Activated T-cell treated with anti-CD3 and anti-CD28 coated beads, Interleukin-2, amount 50 U/mL, for 48 hours (primary cell): ENCODE measurements at places on chromosomes 13 and 19.

GRCh38 chr13:20702915-20703779 is at the start of gene IL17D:
Gene IL17D, plus strand, starts transcription at chr13:20703699. Its CDS starts 303 bp downstream, at chr13:20704002.
- peak; percentile 60 for DNase-seq

- no peak for DNase-seq
Observed at GRCh38 chr19:47464675-47465419, 6.8 kb downstream of the SLC8A2 start.

- DNase-seq, result no peak
Observed at GRCh38 chr13:24192811-24193162, 32.3 kb downstream of the SPATA13 start.

- no peak for DNase-seq
Observed at GRCh38 chr13:50629497-50629896, 214.0 kb downstream of the DLEU7 start.

DNA sequence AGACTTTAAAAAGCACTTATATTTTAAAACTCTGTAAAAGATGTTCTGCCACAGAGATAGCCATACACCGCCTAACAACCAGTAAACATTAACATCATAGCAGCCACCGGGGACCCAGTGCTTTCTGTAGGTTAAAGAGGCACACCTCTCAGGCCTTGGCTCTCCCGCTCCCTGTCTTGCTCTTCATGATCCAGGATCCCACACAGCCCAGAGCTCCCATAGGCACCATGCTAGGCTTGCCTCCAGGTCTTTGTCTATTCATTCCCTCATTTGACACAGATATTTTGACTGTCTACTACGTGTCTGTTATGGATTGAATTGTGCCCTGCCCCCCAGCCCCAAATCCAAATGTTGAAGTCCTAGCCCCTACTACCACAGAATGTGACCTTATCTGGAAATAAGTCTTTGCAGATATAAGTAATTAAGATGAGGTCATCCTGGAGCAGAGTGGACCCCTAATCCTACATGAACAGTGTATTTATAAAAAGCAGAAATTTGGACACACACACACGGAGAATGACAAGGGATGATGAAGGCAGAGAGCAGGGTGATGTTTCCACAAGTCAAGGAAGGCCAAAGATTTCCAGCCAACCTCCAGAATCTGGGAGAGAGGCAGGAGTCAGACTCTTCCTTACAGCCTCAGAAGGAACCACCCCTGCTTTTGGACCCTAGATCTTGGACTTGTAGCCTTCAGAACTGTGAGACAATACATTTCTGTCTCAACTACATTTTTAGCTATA is 272.6 kb downstream of the DNAJC15 start:
- DNase-seq, result no peak

DNA sequence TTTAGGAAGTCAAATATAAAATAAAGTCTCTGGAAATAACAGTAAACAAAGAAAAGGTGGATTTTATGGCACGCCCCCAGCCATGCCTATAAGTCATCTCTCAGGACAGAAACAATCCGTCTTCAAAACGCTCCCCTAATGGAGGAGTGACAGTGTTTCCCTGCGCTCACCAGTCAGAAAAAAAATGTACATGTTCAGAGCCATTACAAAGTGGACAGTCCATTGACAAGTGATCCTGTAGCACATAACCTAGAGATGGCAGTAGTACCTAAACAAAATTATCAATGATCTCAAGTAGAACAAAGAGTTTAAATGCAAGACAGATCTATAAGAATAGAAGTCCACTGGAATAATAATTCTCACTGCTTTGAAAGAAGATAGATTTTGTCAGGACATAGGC is 891.7 kb upstream of the MIR17HG start:
- DNase-seq, result no peak

DNA sequence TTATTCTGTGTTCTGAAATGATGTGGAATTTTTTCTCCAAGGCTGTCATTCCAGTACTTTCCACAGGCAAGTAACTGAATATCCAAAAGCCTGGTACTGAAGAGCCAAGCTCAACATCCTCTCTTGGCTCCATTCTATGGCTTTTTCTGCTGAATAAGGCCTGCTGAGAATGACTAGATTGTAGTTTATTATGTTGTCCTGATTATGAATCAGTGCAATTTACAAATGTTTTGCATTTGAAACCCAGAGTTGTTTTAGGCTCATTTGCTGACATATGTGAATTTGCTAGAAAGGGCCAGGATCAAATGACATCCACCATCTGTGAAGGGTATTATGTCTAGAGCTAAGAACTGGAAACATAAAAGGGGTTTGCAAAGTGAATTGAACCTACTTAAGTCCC is 596.6 kb downstream of the KCTD12 start:
- no peak for DNase-seq

DNA sequence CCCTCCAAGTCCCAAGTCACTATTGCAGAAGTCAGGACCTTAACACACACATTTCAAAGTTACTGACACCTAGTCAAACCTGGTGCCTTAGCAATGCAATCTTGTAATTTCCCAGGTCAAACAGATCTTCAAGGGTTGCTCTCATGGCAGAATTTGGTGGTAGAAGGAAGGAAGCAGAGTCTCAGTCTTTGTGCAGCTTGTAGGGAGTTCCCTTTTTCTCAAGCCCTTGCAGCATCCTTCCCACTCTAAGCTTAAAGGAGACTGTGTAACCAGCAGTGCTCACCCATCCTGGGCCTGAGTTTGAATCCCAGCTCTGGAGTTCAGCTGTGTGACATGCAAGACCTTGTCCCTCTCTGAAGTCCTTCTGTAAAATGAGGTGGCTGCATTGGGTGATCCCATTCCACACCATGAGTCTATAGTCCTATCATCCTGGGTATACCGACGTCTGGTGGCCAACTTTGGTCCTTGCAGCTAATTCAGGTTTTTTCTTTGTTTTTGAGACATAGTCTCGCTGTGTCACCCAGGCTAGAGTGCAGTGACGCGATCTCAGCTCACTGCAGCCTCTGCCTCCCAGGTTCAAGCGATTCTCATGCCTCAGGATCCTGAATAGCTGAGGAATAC is 9.8 kb downstream of the SIGLEC10 start:
- peak; percentile 42 for DNase-seq

- no peak for DNase-seq
Observed at GRCh38 chr19:29372091-29372415, 153.7 kb upstream of the VSTM2B start.

GRCh38 chr19:41323430-41324125 is 13.6 kb downstream of the CCDC97 start:
- DNase-seq, result no peak

- no peak for DNase-seq
Observed at GRCh38 chr19:3818918-3819317, 32.7 kb upstream of the MATK start.

GRCh38 chr19:45585158-45585577 is 566 bp upstream of the OPA3 start:
- DNase-seq, result no peak

- no peak for DNase-seq
Observed at GRCh38 chr13:112959206-112959605, 9.8 kb upstream of the MCF2L start.

DNA sequence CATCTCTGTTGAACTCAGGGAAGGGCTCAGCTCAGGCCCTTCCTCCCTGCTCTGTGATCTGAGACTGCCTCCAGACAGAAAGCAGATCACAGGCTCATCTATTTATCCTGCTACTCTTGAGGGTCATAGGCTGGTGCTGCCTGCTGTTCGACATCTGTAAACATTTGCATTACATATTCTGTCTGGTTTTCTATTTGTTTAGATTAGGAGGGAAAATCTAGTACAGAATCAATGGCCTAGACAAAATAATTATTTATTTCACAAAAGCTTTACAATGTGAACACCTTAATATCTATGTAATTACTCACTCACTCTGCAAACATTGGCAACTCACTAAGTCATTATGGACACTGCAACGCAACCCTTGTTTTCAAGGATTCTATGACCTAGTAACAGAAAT is 43.0 kb downstream of the CEP89 start:
- no peak for DNase-seq

DNA sequence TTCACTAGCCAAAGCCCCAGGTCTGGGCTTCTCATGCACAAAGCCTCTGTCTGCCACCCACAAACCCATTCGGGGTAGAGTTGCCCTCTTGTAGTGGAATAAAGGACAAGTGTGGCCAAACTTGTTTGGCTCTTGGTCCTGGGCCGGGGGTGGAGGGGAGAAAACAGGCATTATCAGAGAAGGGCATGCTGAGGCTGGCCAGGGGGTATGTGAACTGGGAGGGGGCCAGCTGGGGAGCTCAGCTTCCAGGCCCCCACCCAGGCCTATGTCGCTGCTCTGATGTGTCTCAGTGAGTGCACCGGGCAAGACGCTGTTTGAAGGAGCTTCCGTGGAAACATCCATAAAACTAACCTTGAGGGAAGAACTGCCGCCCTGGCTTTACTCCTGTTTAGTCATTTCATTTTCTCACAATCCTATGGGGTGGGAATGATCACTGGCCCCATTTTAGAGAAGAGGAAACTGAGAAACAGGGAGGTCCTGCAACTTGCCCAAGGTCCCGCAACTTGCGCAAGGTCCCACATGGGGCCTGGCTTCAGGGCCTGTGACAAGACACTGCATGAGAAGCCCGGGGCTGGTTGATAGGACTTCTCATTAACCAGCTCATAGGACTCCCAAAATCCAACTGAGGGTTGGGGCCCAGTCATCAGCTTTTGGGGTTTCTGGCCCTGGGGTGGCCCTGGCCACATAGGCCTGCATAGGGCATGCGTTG is 30.8 kb downstream of the CCNE1 start:
- DNase-seq, result no peak

DNA sequence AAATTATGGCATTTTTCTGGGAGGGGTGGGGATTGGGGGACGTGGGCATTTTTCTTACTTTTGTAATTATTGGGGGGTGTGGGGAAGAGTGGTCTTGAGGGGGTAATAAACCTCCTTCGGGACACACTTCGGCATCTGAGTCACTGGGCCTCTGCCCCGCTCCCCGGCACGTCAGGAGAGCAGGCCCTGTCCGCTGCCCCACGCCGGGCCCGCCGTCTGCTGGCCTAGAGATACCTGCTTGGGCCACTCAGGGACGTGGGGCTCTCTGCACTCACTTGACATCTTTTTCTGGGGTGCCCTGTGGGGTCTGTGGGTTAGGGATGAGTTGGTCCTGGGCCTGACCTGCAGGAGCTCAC is 3.5 kb upstream of the FTL start:
- no peak for DNase-seq

- no peak for DNase-seq
Observed at GRCh38 chr13:109989686-109990085, 203.3 kb upstream of the IRS2 start.

DNA sequence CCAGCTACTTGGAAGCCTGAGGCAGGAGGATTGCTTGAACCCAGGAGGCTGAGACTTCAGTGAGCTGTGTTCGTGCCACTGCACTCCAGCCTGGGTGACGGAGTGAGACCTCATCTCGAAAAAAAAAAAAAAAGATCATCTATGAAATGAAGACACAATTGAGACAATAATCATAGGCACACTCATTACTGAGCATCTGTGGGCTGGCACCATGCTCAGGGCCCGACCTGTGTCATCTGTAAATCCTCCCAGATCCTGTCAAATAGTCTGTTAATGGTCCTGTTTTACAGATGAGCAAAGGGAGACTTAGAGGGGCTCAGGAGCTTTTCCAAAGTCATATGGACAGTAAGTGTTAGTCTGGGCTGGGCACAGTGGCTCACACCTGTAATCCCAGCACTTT is 4.1 kb upstream of the NANOS2 start:
- no peak for DNase-seq

DNA sequence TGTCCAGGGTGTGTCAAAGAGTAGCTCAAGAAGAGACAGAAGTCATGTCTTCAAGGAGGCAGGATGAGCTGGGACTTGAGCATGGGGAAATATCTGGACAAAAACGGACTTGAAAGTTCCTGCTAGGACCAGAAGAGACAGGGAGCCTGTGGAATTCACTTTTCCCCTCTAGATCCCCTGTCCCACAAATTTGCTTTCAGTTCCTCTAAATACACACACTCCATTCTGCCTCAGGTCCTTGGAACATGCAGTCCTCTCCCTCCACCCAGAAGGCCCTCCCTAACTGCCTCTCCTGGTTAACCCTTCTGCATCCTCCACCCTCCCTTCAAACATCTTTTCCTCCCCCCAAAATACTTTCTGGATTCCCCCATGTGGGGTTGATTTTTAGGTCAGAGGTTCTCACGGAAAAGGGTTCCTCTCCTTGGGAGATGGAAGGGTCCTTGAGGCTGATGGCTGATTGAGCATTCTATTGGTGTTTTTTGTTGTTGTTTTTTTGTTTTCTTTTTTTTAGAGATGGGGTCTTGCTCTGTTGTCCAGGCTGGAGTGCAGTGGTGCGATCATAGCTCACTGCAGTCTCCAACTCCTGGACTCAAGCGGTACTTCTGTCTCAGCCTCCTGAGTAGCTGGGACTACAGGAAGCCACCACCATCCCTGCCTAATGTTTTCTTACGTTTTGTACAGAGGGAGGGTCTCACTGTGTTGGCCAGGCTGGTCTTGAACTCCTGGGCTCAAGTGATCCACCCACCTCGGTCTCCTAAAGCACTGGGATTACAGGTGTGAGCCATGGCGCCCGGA is 6.9 kb upstream of the RETN start:
- no peak for DNase-seq

- DNase-seq, result no peak
Observed at GRCh38 chr19:7236153-7236552, 58.1 kb downstream of the INSR start.

- DNase-seq, result no peak
Observed at GRCh38 chr13:53131361-53131760, 102.7 kb downstream of the OLFM4 start.

DNA sequence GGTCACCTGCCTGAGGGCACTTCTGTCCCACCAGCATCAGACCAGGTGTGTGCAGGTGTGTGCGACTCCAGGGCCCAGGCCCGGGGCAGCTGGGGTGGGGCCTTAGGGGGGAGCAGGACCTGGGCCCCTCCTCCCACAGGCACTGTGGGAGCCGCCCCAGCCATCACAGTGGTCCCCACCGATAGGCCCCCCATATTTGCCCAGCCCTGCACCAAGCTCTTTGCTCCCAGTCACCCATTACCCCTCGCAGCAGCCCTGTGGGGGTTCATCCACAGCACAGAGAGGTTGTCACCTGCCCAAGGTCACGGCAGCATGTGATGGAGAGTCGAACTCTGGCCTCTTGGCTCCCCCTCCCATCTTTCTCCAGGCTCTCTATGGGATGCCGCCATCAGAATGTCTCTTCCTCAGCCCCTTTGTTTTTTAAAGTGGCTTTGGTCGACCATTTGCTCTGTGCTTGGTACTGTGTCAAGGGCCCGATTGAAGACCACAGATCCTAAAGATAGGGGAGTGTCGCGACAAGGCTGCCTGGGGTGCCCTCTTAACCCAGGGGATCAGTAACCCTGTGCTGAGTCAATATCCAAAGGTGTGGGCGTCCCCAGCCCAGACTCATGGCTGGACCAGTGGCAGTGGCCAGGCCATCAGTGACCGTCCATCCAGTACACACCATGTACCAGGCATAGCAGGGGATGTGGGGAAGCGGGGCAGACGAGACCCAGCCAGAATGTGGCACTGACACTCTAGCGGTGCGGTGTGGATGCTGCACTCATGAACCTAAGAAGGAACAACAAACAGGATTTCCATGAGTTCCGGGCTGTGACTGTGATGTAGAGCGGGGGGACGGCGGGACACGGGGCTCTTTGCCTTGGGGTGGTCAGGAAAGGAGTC is 28.3 kb upstream of the NCCRP1 start:
- no peak for DNase-seq
